ENCODE measurements at places on chromosomes 12 and 14.

GRCh38 chr12:52909331-52909730, 4.5 kb upstream of the KRT8 start:
- DNase-seq, result no peak

GRCh38 chr12:25659621-25660020, 106.5 kb upstream of the LMNTD1 start:
- DNase-seq, result no peak

DNA sequence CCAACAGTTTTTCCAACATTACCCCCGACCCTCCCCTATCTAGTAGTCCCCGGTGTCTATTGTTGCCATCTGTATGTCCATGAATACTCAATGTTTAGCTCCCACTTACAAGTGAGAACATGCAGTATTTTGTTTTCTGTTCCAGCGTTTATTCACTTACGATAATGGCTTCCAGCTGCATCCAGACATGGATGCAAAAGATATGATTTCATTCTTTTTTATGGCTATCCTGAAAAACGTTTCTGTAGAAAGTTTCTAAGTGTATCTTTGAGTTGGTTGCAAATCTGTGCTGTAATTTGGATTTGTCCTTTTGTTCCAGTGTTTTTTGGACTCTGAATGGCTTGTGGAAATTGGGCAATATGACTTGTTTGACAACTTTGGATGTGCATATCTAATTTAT, 11.7 kb downstream of the SP1 start:
- no peak for DNase-seq

- DNase-seq, result no peak
Measured at GRCh38 chr14:67186172-67186768, 3.0 kb upstream of the GARIN2 start.

DNA sequence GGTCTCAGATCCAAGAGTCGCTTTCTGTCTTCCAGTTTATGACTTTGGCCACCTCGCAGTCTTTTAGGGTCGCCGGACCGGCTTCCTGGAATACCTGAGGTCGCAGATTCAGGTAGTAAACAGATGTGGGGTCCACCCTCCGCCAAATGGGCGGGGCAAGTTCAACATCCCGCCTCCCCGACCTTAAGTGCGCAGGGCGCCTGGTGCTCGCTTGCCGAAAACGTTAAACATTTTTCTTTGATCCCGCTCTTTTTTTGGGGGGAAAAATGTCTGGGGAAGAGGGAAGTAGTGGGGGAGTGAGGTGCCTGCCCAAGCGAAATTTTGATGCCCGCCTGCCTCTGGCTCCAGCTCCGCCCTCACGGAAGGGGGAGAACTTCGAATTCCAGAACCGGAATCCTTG, 73.9 kb upstream of the TBX5 start:
- no peak for DNase-seq

GRCh38 chr12:95184121-95184520, 33.1 kb downstream of the FGD6 start:
- DNase-seq, result no peak

DNA sequence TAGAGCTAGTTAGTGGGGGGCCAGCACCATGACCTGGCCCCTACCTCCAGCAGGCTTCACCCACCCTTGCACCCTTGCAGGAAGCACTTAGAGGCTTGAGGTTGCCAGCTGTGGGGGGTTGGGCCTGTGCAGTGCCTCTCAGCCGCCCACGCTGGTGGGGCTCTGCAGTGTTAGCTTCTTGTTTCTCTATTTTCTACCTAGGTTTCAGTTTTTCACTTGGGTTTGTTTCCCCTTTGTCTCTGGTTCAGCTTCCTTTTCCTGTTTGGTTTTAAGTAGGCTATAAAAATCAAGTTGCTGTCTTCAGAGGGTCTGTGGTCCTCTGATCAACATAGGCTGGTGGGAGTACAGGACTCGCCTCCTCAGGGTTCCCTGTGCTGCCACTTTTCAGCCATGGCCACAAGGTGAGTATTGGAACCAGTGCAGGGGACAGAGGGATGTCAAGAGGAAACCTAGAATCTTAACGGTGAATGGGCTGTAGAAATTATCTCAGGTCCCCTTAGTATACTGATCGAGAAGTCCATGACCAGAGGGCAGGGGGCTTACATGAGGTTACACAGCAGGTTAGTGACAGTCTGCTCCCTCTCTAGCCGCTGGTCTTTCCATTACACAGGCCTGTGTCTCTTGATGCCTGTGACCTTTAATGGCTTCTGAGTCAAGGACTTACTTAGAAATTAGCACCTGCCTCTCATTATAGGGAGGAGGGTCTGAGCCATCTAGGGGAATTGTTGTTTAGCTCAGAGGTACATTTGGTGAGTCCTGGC, at the start of gene EVL:
Gene EVL, plus strand, starts transcription at position 312 of the 761 bp plus-strand sequence. Its CDS starts 79 bp downstream, at position 391.
- no peak for DNase-seq

DNA sequence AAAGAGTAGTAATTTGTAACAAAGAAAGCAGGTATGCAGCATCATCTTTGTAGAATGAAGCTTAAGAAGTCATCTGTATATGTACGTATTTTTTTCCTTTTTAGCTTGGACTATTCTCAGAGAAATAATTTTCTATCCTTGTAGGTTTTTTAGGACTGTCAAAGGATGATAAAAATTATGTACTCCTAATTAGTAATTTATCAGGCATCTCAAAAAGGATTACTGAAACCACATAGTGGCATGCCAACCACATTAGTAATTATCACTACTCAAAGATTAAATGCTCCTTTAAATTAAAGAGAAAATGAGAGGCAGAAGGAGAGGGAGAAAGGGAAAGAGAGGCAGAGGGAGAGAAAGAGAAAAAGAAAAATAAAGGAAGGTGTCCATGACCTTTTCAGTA, 17.3 kb downstream of the TTC8 start:
- peak; percentile 30 for DNase-seq

GRCh38 chr12:29032446-29032845, 116.6 kb upstream of the FAR2 start:
- no peak for DNase-seq

DNA sequence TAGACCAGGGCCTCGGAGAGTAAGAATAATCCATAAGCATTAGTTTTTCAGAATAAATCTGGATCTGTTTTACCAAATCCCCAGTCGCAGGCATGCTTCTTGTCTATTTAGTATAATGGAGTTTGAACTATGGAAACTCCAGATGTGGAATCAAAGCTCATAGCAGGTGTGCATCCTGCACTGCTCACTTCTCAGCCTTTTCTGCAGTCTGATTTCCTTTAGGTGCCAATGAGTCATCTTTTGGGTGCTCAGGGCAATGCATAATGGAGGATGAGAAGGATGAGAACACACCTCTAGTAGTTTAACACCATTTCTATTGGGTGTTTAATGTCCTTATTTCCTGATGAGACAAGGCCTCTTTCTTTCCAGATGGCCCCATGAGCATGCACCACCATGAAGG, 961.2 kb downstream of the TMEM121 start:
- no peak for DNase-seq

- DNase-seq, result no peak
Measured at GRCh38 chr14:69796797-69797500, at the start of gene SLC10A1. SLC10A1 (minus strand) TSS chr14:69797241; CDS start chr14:69797155, 86 bp downstream.

DNA sequence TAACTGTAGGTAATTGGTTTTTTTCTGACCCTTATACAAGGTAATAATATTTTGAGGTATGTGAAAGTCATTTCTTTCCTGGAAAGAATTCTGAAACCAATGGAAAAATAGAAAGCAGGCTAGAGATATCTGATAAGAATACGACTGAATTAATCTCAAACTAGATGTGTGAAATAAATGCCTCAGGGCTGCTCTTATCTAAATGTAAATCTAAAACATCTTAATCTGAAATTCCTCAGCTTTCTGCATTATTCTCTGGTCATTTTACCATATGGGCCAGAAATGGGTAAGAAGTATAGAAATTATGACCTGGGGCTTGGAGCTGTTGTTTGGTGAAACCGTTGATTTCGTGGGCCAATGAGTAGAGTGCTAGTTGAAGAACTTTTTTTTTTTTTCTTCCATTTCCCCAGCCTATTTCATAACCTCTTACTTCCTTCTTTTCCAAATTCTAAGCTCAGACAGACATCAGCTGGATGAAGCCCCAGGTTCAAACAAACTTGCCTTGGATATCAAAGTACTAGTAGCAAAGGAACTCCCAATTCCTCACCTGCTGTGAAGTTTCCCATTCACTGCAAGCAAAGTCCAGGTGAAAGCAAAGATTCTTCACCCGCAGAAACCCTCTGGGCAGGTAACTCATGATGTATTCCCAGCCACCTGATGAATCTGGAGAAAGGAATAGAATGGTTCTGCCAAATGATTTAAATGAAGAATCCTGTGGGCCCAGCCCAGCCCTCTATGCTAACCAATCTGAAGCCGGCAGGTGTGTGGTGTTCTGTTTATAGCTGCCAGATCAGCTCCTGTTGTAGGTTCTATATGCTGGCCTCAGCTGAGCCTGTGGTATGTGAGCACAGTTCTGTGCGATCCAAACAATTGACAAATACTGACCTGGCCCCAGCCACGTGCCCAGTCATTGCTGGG, 9.7 kb upstream of the FOS start:
- DNase-seq, result no peak

DNA sequence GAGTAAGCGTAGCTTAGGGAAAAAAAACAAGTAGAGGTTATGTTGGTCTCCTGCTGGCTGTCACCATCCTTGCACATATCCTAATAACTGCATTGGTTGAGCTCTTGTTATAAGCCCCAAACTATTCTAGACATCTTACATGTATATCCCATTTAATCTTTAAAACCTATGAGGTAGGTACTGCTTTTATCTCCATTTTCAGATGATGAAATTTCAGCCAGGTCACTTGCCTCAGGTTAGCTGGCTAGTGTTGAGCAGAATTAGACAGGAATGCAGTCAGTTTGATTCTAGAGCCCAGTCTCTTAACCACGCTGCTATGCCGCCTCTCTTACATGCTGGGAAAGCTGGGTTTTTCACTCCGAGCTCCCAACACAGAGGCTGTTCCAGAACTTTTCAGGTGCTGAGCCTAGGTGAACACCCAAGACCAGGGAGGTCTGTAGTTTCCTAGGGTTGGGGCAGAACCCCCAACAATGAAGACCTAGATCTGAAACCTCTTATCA, 269.9 kb upstream of the RGS6 start:
- no peak for DNase-seq

DNA sequence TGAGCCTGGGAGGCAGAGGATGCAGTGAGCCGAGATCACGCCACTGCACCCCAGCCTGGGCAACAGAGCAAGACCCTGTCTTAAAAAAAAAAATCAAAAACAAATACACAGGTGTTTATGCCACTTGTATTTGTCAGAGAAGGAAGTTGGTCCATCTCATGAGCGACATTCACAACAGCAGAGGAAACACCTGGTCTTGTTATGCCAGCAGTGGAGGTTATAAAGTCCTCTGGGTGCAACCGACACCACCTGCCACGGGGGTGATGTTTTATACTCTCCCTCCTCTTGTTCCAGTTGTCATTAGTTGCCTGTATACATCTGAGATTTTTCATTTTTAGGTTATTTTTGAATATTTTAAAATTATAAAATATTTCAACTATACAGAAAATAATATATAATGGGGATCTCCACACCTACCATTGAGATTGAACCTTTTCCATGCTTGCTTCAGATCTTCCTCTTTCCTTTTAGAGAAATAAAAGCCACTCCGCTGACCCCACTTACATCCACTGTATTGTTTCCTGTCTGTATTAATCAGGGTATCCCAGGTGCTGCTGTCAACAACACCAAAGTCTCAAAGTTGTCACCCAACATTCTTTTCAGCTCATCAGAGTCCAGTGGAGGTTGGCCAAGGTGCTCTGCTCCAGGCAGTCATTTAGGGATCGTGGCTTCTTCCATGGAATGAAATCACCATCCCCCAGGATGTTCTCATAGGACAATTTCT, 65.1 kb downstream of the RNFT2 start:
- DNase-seq, result no peak

- no peak for DNase-seq
Measured at GRCh38 chr12:77606348-77606747, 224.3 kb upstream of the NAV3 start.

DNA sequence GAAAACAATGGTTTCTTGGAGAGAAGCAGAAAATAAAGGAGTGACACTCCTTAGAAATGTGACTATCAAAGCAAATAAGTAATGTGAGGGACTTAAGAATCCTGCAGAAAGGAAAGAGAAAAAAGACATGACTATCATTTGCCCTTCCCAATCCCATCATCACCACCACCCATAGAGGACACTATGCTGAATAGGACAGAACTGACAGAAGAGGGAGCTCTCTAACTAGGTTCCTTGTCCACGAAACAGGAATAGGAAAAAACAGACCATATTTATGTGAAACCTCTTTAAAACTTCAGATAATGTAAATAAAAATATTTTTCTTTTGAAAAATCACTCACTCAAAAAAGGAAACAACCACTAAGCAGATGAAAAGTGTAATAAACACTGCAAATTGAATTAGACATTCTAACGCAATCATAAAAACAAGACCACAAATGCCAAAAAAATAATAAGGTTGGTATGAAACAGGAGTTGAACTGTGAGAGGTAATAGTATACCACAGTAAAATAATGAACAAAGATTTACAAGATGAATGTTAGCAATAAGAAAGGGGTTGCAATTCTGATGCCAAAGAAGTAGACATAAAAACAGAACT, 24.1 kb downstream of the KLRD1 start:
- DNase-seq, result peak; percentile 53

- DNase-seq, result peak; percentile 51
Measured at GRCh38 chr12:26425587-26426260, 230.4 kb downstream of the SSPN start.

GRCh38 chr12:113479590-113480335, 8.1 kb upstream of the LHX5 start:
- DNase-seq, result peak; percentile 29

DNA sequence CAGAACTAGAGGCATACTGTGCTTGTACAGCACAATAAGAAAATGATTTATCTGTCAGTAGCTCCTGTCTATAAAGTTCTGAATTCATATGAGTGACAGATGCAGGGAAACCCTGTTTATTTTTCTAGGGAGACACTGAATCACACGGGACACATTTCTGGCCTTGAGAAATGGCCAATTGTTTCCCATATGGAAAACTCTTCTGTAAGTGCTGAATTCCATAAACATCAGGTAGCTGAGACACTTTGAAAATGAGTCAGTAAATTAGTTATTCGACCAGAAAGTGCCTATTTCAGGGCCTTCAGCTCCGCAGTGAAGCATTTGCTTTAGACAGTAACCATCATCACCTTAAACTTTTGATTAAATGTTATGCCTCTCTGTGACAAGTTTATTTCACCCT, 184.4 kb downstream of the TMEM132D start:
- DNase-seq, result peak; percentile 43

DNA sequence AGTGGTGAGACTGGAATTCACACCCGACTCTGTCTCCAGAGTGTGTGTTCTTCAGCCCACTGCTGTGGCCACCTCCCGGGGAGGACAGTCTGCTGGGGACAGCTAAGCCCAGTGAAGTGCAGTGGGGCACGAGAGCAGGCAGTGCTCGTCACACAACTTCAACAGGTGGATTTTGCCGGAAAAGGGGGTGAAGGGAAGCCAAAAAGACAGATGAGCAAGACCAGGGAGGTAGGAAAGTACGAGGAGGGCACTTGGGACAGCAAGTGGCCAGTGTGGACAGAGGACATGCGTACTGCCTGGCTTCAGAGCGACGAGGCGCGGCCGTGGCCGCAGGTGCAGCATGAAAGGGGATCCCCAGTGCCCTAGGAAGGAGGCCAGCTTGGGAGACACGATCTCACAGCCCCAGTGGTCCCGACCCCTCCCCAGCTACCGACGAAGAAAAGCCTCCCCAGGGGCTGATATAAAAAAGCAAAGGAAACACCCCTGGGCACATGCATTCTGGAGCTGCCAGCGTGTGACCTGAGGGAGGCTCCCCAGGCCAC, 96.1 kb downstream of the FBXL14 start:
- no peak for DNase-seq

GRCh38 chr12:11805680-11806079, 156.2 kb downstream of the ETV6 start:
- DNase-seq, result no peak

GRCh38 chr12:48750215-48750614, 33.7 kb upstream of the CCNT1 start:
- DNase-seq, result peak; percentile 38

GRCh38 chr12:111181143-111181726, 187.7 kb downstream of the PHETA1 start:
- no peak for DNase-seq
